ENCODE measurements at places on chromosomes 5 and 9.

DNA sequence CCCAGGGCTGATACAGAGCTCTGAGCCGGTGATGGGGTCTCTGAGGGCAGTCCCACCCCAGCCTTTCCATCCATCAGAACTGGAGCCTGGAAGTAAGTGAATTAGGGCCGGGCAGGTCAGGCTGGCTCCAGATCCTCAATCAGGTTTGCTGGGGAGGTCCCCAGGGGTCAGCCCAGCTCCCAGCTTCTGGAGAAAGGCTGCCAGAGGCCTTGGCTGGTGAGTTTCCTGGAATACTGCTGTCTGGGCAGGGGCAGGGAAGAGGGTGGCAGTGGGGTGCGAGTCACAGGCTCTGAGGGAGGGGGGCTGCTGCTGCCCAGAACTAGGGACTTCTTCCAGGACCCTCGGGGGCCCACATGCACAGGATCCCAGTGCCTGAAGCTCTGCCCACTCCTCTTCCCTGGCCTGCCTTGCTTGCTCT is 200.6 kb upstream of the MVB12B start:
- no peak for DNase-seq

GRCh38 chr9:136646827-136647711 is 15.6 kb upstream of the EGFL7 start:
- no peak for DNase-seq

GRCh38 chr9:83933790-83934189 is 12.6 kb upstream of the KIF27 start:
- no peak for DNase-seq

DNA sequence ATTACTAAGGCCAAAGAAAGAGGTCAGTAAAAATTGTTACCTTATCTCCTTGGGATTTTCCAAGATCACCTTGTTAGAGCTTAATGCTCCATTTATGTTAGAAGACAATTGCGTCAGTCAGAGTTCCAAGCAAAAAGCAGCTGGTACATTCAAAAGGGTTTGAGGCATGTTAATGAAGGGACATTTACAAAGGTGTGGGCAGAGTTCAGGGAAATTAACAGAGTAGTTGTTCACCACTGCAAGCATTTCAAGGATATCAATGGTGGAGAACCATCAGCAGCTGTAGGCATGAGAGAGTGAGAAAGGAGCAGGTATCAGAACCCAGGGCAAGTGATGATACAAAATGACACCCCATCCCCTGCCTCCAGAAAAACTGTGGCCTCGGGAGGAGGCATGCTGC is 17.0 kb upstream of the SMARCA2 start:
- no peak for DNase-seq

DNA sequence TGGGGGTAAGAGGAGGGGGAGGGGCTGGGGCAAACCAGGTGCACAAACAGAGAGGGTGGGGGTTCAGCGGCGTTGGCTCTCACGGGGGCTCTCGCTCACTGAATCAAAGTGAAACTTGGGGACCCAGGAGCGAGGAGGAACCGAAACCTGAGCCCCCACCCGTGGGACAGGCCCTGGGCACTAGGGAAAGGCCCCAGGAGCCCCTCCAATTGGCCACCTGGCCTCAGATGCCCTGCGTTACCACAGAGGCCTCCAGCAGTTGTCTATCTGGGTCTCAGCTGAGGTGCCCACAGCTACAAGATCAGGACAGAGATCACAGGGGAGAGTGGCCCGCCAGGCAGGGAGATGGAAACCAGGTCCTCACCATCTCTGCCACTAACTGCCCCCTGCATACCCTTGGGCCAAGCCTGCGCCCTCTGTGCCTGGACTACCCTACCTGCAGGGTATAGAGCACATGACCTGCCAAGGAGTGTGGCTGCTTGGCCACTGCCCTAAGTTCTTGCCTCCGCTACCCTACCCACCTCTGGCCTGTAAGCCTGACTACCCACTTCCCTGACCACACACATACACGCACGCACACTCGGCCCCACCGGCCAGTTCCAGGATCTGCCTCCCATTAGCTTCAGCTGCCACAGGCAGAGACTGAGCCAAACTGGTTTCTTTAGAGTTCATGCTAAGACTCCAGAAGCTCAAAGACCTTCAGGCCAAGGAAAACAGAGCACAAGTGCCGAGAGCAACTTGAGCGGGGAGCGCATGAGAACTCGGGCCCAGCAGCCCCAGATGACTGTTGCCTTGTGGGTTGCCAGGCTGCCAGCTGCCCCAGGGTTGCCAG is 39.9 kb downstream of the PAX5 start:
- DNase-seq, result no peak

- DNase-seq, result no peak
Observed at GRCh38 chr5:126680191-126680817, 79.6 kb downstream of the PHAX start.

DNA sequence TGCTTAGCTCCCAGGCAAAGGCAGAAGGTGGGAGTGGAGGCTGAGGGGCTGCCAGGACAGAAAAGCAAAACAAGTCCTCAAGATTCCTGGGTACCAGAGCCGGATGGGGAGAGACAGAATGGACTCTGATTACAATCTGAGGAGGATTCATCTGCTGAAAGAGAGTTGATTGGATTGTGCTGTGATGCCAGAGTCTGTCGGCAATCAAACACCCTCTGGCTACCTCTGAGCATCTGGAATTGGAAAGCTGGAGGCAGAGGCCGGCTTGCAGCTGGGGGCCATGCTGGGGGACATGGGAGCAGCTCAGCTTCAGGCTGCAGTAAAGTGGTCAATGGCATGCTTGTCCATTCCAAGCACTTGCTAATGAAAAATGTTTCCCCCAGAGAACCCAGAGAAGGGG is 59.3 kb downstream of the ASTN2 start:
- no peak for DNase-seq

- DNase-seq, result no peak
Observed at GRCh38 chr5:179342577-179342976, 2.7 kb downstream of the ADAMTS2 start.

GRCh38 chr5:124651663-124652513 is 94.6 kb downstream of the ZNF608 start:
- DNase-seq, result no peak

GRCh38 chr5:59190746-59191145 is 607.9 kb downstream of the RAB3C start:
- DNase-seq, result no peak

GRCh38 chr9:127209220-127209619 is 55.4 kb upstream of the GARNL3 start:
- DNase-seq, result no peak

DNA sequence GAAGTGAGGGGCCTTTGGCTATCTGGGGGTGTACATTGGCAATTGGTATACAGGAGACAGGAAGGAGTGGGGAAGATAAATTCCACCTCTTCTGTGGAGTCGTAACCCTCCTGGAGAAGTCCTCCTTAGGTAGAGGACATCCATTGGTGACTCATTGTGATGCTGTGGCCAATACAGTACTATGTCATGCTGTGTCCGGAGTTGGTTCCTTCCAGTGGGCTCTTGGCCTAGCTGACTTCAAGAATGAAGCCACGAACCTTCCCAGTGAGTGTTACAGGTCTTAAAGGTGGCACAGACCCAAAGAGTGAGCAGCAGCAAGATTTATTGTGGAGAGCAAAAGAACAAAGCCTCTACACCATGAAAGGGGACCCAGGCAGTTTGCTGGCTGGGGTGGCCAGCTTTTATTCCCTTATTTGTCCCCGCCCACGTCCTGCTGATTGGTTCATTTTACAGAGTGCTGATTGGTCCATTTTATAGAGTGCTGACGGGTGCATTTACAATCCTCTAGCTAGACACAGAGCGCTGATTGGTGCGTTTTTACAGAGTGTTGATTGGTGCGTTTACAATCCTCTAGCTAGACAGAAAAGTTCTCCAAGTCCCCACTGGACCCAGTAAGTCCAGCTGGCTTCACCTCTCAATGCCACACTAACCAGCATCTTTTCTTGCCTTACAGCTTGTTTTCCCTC is 37.3 kb upstream of the FBP1 start:
- DNase-seq, result no peak

DNA sequence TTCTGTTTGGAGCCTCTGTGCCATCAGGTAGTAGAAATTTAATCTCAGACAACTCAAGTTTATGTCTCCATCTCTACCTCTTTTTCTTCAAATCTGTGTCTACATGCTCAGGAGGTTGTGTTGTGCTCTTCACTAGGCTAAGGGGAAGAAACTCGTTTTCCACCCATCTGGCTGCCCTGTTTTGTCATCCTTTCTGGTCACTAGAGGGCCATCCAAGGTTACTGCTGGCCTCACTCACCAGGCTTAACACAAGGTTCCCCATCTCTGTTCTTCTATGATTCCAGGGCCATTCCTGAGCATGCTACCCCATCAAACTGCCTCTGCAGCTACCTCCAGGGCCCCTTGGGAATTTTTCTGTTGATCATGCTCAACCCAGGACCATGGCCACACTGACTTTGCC is 213.3 kb upstream of the FBXL7 start:
- DNase-seq, result no peak

DNA sequence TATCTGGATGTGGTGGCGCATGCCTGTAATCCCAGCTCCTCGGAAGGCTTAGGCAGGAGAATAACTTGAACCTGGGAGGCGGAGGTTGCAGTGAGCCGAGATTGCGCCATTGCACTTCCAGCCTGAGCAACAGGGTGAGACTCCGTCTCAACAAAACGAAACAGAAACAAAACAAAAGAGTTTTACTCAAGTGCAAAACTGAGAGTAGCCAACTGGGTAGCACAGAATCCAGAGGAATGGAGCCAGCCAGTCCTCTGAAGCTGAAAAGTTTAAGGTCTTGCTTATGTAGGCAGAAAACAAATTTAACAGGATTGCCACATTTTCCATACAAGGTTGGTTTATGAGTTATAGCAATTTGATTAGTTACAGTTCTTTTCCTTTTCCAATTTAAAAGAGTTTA is 32.0 kb downstream of the SPIN1 start:
- DNase-seq, result no peak

GRCh38 chr9:8648271-8648845 is 848.8 kb upstream of the DMAC1 start:
- DNase-seq, result no peak

- no peak for DNase-seq
Observed at GRCh38 chr5:171429543-171429910, 10.1 kb downstream of the FGF18 start.

DNA sequence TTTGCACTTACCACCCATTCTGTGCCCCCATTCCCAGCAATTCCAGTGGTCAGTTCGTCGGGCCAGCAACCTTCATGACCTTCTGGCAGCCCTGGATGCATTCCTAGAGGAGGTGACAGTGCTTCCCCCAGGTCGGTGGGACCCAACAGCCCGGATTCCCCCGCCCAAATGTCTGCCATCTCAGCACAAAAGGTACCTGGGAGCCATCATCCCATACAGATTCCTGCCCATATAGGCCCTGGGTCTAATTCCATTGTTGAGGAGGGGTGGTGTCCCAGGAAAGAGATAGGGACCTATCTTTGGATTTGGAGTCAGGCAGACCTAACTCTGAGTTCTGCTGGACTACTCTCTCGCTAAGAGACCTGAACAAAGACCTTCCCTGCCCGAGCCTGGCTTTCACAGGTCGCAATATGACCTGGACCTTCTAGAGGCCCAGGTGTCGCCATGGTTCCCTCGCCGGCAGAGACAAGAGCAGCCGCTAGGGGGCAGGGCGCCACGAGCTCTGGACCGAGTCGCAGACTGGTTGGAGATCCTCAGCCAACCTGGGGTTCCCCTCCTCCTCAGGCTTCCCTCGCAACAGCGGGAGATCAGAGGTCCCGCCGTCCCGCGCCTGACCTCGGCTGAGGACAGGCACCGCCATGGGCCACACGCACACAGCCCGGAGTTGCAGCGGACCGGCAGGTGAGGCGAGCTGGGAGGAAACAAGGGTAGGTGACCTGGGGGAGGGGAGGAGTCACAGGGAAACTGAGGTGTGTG is 3.1 kb downstream of the SLC4A9 start:
- DNase-seq, result peak; percentile 49

GRCh38 chr9:21969011-21969940 is 24.9 kb downstream of the CDKN2A start:
- no peak for DNase-seq

DNA sequence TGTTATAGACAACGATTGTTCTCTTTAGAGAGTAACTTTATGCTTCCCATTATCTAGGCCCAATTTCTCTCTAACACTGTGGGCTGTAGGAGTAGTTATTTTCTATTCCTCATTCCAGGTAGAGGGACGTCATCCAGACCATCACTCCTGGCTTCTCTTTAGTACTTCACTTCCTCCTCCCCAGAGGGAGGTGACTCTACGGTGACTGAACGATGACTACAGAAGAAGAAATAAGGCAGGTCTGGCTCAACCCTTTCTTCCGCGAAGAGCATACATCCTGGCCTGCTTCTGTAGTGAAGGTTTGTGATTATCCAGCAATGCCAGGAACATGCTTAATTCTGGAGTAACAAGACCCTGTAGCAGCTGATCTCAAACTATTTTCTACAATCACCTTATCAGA is 50.8 kb downstream of the HMGCR start:
- no peak for DNase-seq

- DNase-seq, result no peak
Observed at GRCh38 chr5:17312358-17312757, 94.9 kb downstream of the BASP1 start.

DNA sequence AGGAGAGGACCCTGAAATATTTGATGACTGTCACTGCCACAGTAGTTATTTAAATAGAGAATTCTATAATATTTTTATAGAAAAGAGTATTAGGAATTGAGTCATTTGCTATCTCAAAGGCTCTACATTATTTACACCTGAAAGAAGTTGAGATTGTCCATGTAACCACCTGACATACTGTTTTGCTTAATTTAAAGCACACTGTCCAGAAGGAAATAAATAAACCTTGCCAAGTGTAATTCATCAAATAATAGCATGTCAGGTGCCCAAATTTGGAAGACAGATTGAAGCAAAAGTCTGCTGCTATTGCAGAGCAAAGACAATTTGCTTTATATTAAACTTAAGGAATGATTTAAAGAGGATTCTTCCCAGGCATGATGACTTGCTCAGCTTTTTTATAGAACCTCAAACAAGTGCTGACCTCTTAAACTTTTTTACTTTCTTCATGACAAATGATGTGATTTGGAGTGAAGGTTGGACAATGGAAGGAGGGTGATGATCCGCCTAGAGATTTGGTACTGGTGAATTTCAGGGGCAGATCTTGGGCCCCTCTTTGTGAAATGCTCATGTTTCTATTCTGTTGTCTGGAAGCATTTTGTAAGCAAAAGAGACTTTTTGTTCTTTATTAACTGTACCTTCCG is 65.0 kb downstream of the DAPK1 start:
- DNase-seq, result no peak

GRCh38 chr9:126829035-126829434 is 24.2 kb downstream of the ZBTB43 start:
- DNase-seq, result no peak

DNA sequence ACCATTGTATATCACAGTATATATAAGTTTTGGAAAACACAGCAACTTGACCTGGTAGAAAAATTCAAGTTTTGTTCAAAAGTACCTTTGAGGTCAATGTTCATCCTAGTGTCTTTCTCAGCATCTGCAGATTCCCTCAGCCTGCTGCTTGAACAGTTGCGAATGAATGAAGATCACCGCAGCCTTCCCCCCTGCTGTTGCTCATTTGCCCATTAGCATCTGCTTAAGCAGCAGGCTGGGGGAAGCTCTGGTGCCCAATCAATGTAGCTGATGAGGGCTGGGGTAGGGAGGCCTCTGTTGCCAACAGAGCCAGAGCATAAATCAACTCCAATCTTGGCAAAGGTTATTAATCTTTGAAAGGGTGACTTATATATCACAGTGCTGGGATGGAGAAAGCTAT is 586.5 kb upstream of the PTPRD start:
- DNase-seq, result no peak
